Panc1 (cell line): ENCODE measurements at places on chromosomes 6 and 20. TPM values are rescaled to one million over a fixed set of nuclear protein-coding genes. Genes with fewer than 3 reads are reported as not detected.

- no peak for DNase-seq
Observed at GRCh38 chr20:3612795-3613572, 50.2 kb downstream of the GFRA4 start.

- DNase-seq, result no peak
Observed at GRCh38 chr6:57261926-57262325, 39.8 kb upstream of the RAB23 start.

DNA sequence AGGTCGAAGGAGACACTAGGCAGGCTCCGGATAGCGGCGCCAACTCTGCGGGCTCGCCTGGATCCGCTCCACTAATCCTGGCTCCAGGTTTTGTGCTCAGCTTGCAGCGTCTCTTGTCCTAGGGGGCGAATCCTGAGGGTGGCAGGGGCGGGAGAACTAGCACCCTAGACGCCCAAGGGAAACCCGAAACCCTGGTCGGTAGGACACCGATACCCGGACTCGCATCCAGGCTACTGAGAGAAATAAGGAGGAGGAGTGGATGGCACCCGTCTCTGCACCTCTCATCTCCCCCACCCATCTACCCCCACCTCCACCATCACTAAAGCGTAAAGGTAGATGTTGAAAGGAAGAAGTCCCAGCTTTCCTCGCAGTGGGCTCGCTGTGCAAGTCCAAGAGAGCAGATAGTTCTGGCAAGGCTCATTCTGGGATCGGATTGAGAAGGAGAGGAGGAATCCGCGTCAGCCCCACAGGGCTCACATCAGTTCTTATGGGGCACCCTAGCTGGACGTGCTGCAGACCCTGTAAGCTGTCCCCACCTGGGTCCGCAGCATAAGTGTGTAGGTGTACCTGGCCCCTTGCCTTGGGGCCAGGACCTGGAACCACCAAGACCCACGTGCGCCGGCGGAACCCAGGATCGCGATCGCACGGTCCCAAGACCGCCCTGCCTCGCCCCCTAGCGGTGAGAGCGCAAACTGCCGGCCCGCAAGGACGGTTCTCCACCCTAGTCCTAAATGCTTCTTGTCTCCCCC, 6.9 kb downstream of the SLC32A1 start:
- peak; percentile 51 for DNase-seq

DNA sequence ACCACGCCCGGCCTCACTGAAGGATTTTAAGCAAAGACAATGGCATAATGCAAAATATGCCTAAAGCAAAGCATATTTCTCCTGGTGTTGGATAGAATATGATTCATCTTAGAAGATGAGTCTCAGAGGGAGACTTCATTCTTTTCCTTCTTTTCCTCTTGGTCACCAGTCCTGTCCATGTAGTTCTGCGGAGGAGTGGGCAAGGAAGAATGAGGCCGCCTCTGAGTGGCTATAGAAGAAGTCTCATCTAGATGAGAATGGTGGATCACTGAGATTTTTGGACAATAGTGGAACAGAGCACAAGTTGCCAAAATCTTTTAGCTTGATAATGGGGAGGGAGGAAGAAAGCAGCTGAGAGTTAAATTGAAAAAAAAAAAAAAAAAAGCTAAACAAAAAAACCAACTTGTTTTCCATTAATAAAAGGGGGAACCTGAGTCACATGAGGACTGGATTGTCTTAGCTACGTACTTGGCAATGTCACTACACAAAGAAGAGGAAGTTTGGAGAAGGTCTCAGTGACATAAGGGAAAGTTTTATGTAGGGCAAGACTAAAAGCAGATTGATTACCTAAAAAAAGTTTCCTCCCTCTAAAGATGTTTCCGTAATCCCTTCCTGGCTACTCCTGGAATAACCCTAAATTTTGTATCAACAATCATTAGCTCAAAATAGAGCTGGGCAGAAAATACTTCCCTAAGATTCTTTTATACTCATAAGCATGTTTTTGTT, 6.0 kb downstream of the CD83 start:
- no peak for DNase-seq

Gene THBD
- total RNA-seq, result 0.26 TPM

Gene PI16
- total RNA-seq, result not detected

Gene ZC2HC1B
- total RNA-seq, result not detected

DNA sequence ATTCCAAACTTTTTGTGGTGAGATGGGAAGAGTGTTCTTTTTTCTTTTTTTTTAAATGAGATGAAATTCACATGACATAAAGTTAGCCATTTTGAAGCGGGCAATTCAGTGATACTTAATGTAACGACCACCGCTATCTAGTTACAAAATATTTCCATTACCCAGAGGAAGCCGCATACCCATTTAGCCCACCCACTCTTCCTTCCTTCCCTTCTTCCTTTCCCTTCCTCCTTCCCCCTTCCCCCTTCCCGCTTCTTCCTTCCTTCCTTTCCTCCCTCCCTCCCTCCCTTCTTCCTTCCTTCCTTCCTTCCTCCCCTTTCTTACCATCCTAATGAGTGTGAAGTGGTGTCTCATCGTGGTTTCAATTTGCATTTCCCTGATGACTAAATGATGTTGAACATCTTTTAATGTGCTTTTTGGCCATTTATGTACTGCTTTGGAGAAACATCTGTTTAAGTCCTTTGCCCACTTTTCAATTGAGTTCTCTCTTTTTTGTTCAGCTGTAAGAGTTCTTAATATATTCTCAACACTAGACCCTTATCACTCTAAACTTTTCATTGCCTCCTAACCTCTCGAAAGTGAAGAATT, 371.1 kb downstream of the FARS2 start:
- DNase-seq, result no peak

- DNase-seq, result no peak
Observed at GRCh38 chr6:44659726-44660125, 272.2 kb downstream of the CDC5L start.

- no peak for DNase-seq
Observed at GRCh38 chr6:1636971-1637871, 27.5 kb downstream of the FOXC1 start.

DNA sequence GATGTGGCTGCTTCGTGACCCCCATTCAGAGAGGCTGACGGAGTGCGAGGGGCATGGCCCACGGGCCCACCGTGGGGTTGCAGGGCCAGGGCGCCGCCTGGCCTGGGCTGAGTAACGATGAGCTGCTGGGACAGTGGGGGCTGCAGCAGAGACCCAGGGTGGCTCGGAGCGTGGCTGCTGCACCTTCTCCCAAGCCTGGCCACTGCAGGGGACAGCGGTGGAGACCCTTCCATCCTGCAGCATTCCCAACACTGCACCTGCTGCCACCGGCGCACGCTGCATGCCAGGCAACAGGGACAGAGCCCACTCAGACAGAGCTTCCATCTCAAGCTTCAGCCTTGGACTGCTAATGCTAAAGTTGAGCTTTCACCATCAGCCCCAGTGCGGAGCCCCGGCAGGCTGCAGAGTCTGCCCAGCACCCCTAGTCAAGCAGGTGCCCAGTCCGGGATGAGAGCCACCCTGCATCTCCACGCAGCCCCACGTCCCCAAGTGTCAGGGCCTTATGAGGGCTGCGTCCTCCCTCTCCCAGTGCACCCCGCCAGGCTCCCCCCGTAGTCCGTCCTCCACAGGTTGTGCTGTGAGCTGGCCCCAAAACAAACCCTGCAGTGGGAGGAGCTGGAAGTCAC, 89.4 kb upstream of the AFDN start:
- no peak for DNase-seq

Gene GCNT2
- 42.8 TPM for total RNA-seq

- no peak for DNase-seq
Observed at GRCh38 chr20:40361916-40362315, 327.1 kb downstream of the MAFB start.

- DNase-seq, result no peak
Observed at GRCh38 chr6:156256161-156256560, 521.0 kb upstream of the ARID1B start.

DNA sequence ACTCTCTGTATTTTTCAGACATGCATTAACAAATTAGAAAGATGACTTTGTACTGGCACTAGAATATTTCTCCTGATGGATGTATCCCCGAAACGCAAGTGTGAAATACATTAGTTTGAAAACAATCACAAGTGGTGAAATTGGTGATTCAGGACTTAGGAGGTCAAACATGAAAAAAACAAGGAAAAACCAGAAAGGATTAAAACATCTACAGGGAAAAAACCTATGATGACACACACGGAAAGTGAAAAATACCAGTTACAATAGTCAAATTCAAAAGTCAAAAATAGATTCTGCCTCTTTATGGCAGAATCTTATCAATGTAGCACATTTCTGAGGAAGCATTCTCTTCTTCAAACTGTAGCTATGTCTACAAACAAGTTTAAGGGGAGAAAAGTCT, 129.0 kb upstream of the SGK1 start:
- no peak for DNase-seq

Gene VSX1
- 0.21 TPM for total RNA-seq

Gene PTGIS
- 4.4 TPM for total RNA-seq

Gene DNMT3B
- total RNA-seq, result 3.5 TPM

Gene MDFI
- 0.54 TPM for total RNA-seq

DNA sequence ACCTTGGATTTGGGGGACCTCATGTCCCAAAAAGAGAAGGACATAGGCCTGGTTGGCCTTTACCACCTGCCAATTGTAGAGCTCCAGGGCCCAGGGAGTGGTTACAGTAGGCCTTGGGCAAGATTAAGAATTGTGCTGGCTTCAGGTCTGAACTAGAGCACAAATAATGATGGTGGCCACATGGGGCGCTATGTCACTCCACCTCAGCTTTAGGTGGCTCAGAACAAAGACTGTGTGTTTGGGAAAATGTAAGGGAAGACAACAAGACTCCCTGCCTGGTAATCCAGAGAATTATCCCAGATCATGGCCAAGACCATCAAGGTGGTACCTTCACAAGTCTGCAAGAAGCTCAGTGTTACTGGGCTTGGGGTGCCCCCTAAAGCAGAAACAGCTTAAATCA, 224.9 kb upstream of the OPRM1 start:
- no peak for DNase-seq

GRCh38 chr6:146426516-146426915, 117.1 kb upstream of the RAB32 start:
- DNase-seq, result no peak

- no peak for DNase-seq
Observed at GRCh38 chr6:155521719-155522118, 66.1 kb upstream of the NOX3 start.

Gene KCNQ2
- total RNA-seq, result 19.4 TPM

Gene C20orf202
- not detected for total RNA-seq

DNA sequence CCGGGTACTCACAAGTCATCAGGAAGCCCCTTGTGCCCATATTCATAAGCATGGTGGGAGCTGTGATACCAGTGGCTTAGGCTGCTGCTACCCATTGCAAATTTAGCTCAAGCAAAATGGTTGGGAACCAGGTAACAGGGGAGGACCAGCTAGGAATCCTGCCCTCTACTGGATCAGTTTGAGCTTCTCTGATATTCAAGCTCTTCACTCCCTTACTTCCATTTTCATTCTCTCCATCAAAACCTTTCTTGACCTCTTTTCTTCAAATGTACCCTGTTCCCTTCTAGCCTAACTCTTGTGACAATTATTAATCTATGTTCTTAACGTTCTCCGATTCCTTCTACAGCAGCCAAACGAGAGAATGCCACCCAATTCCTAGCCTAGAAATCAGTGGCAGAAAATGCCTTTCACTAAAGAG, 9.7 kb downstream of the NOL7 start:
- DNase-seq, result peak; percentile 33

DNA sequence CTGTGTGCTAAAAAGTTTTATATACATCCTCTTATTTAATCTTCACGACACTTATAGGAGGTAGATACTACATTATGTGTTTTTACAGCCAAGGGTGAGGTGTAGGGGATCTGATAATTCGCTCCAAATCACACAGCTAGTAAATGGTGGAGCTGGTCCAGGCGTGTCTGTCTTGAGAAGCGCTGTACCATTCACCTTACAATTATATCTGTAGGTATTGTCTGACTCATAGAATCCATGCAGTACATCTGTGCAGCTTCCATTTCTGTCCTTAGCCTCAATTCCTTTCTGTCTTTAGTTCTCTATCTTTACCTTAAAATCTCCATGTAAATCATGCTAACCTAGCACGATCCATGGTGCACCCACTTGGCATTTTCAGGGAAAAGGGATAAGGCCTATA, 120.7 kb downstream of the CARMIL1 start:
- no peak for DNase-seq

DNA sequence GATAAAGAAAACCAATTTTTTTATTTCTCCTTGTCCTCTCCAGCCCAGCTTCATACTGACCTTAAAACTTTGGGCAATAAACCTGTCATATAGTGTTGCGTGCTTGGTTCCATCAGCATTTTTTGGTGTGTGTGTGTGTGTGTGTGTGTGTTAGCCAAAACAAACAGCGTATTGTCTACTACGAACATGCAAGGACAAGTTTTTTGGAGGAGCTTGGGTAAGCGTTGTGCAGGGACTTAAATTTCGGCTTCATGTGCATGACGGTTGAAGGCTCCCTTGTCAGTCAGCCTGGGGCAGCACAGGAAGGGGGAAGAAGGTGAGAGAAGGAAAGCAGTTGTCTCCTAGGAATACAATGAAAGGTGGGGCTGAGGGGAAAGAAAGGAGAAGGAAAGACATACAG, 62.0 kb upstream of the PAX1 start:
- DNase-seq, result no peak

GRCh38 chr20:50380697-50381040, 129.5 kb upstream of the PTPN1 start:
- DNase-seq, result peak; percentile 28

- DNase-seq, result no peak
Observed at GRCh38 chr6:82904860-82905259, 160.8 kb downstream of the UBE3D start.

GRCh38 chr6:148885136-148885865, 138.5 kb downstream of the UST start:
- no peak for DNase-seq

GRCh38 chr6:101117393-101118135, 236.4 kb upstream of the ASCC3 start:
- no peak for DNase-seq

Gene ADAT2
- 6.4 TPM for total RNA-seq

DNA sequence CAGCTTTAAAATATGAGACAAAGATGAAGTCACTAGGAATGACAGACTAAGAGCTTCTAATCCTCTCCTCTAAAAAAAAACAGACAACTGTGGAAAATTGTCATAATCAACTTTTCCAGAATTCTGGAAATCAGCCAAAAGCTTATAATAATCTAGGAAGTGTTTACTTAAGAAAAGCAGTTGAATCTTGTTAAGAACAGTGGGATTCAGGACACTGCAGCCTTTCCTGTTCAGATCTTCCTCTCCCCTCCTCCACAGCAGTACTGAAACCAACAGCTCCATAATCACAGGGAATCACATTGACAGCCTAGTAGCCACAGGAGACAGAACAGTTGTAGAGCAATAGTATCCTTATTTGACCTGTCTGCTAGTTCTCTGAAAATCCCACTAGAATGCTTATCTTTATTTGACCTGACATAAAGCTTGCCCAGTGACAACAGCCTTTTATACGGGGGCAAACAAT, 41.6 kb downstream of the IBTK start:
- no peak for DNase-seq

Gene FAM83D
- 30.9 TPM for total RNA-seq

Gene KHDC1
- 9.6 TPM for total RNA-seq

GRCh38 chr20:6740096-6740495, 27.4 kb upstream of the BMP2 start:
- DNase-seq, result no peak

- DNase-seq, result no peak
Observed at GRCh38 chr20:5662769-5663168, 87.4 kb upstream of the SHLD1 start.

- no peak for DNase-seq
Observed at GRCh38 chr20:37096415-37097041, 731 bp upstream of the RBL1 start.

- DNase-seq, result no peak
Observed at GRCh38 chr6:40894962-40895799, 143.8 kb downstream of the UNC5CL start.

- DNase-seq, result no peak
Observed at GRCh38 chr6:88848870-88849269, 114.5 kb downstream of the RNGTT start.

Gene AGPAT4
- total RNA-seq, result 12.9 TPM
